ENCODE measurements at places on chromosomes 2 and 18.

- DNase-seq: no peak
Observed at GRCh38 chr2:201880993-201881611, 74.8 kb downstream of the CDK15 start.

DNA sequence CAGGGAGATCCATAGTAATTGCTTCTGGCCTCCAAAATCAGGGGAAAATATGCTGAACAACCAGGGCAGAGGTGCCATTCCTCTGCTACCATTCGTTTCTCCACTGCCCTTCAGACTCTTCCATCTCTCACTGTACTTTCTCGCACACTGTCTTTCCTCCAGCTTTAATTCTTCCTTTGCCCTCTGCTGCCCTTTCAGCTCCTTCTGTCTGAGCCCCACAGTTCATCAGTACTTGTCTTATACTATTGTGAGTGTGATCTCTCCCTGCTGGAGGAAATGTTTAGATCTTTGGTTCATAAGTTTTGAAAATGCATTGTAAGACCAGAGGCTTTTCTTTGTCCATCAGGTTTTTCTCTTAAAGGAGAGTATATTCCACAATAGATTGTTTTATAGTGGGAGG lies 184.9 kb upstream of the DTNA start:
- DNase-seq: no peak

DNA sequence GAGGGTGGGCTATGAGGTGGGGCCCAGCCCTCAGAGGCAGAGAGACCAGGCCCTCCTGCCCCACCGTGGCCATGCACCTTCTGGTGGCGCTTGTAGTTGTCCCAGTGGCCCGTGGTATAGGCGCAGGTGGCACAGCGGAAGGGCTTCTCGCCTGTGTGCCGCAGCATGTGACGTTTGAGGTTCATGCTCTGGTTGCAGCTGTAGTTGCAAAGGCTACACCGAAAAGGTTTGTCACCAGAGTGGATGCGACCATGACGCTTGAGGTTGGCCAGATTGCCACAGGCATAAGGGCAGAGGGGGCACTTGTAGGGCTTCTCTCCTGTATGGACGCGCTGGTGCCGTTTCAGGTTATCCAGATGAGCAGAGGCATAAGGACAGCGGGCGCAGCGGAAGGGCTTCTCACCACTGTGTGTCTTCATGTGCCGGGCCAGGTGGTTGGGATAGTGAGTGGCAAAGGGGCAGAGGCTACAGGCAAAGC lies 2.9 kb downstream of the ZNF513 start:
- no peak for DNase-seq

DNA sequence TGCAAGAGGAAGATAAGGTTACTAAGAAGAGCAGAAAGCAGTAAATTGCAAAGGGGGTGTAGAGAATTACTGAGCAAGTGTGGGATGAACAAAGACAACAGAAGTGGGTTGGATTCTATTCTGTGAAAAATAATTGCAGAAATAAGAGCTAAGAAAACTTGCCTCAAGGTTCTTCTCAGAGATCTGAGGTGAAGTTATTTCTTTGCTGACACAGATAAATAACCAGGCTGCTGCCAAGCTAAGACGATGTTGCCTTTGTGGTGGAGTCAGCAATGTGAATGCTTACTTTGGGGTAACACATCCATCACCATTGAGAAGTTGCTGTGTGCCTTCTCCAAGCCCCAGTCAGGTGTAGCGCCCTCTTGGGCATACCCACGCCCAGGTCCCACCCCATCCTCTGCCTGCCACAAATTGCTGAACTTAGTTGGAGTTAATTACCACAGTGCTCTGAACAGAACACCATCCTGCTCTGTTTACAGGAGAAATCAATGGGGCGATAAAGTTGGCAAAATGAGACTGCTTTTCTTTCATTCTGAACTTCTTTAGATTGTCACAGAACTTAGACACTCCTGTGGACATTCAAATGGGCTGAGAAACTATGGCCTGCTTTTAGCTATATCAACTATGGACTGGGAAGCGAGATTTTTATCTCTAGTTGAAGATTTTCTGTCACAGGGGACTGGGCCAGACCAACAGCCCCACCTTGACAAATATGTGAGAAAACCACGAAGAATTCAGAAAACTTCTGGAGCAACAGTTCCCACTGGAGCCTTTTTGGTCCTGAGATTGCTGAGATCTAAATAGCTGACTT lies 283.6 kb downstream of the TMX3 start:
- DNase-seq: no peak

DNA sequence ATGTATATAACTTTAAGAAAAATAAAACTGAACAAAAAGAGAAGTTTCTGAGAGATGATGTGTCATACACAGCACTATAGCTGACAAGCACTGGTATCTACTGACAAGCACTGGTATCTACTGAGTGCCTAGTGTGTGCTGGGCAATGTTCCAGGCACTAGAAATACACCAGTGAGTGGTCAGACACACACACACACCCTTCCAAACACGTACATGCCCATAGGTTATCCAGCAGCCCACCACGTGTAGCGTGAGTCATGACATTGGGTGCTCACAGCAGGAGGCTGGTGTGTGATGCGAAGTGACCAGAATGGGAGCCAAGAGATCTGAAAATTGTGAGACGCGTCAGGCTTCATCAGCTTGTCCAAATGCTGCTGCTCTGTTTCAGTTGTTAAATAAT lies 12.2 kb upstream of the GNAL start:
- no peak for DNase-seq

DNA sequence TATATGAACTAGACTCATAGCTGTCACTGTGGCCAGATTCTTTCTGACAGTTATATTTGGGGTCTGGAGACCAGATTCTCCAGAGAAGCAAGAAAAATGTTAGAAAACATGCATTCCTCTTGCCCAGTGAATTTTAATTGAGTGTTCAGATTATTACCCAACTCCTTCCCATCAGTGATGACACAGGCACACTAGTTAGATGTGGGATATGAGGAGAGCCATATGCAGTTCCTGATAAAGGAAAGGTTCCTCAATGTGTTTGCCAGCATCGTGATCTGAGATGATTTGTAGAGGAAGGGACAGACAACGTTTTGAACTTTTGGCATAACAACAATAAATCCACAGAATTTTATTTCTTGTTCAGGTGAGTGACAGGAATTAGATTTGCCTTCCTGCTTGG lies 308.6 kb downstream of the PIEZO2 start:
- DNase-seq: no peak

- no peak for DNase-seq
Observed at GRCh38 chr2:985317-985898, 34.8 kb downstream of the SNTG2 start.

DNA sequence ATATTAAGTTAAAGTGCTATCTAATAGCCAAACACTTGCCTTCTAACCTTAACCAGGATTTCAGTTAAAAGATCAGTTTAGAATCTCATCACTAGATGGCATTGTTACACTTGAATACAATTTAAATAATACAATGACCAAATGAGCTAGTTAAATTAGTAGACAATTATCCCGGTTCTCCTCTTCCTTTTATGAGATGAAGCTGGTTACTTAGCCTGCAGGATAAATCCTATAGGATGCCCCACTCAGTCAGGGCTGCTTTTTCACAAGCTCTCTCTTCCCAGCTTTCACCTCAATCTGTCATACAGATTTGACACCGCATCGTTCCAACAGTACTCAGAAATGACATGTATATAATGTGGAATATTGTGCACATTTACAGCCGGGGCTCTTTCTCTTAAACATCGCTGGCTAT lies 678.8 kb downstream of the KCNJ3 start:
- DNase-seq: no peak

DNA sequence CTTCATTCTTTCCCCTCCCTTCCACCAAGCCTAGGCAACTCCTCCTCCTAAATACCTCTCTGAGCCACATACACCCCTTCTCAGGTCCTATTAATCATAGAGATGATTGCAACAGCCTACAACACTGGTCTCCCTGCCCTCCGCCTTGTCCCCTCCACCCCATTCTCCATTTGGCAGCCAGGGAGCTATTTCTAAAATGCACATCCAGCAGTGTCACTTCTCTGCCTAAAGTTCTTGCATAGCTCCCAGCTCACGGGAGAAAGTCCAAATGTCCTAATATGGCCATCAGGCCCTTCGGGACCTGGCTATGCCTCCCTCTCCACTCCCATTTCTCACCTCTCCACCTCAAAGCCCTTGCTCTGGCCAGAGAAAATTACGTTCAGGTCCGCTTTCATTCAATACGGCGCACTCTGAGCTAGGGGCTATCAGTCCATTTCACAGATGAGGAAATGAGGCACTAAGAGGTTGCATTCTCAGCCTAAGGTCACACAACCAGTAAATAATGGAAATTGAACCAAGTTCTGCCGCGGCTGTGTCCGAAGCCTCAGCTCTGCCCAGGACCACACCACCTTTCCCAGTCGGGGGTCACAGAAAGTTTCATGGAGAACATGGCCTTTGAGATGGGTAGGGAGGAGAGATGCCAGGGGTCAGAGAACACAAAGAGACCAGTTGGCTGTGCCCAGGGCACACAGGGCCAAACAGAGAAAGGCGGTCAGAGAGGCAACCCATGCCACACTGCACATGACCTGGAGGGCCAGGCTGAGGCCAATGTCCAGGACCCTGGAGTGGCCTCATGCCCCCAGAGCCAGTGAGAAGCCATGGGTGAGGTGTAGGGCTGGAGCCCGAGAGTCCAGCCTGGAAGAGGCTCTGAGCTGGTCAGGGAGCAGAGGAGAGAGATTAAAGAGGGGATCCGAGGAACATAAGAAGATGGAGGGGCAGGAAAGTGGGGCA lies 72.8 kb downstream of the TNS1 start:
- DNase-seq: no peak

GRCh38 chr18:45850021-45850420 lies 24.5 kb downstream of the SIGLEC15 start:
- DNase-seq: no peak

DNA sequence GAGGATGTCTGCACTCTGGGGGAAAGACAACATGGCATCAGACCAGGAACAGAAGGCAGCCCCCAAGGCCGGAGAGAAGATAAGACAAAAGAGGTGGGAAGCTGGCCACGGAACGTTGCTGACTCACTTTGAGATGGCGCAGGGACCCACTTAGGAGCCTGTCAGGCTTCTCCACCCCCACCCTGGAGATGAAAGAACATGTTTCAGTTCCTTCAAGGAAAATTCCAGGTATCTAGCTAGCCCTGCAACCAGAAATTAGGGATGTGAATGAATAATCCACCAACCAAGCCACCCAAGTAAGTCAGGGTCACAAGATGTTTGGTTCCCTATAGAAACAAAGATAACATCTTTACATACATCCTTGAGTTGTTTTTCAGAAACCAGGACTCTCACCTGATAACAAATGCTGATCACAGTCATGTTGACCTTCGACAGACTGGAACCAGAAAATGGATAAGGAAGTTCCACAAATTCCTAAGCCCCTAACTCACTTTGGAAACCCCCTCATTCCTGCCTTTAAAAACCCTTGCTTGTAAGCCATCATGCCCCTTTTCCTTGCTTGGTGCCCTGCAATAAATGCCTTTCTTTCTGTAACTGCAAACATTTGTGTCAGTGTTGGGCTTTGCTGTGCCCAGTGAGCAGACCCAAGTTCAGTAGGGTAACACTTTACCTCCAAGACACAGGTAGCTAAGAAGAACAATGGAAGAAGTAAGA lies 31.9 kb downstream of the PSTPIP2 start:
- no peak for DNase-seq

GRCh38 chr2:82790206-82791021 lies 1668.7 kb downstream of the SUCLG1 start:
- DNase-seq: no peak

- no peak for DNase-seq
Observed at GRCh38 chr18:80167931-80168330, 58.9 kb downstream of the ADNP2 start.

- no peak for DNase-seq
Observed at GRCh38 chr2:11092701-11093335, 62.4 kb upstream of the SLC66A3 start.

DNA sequence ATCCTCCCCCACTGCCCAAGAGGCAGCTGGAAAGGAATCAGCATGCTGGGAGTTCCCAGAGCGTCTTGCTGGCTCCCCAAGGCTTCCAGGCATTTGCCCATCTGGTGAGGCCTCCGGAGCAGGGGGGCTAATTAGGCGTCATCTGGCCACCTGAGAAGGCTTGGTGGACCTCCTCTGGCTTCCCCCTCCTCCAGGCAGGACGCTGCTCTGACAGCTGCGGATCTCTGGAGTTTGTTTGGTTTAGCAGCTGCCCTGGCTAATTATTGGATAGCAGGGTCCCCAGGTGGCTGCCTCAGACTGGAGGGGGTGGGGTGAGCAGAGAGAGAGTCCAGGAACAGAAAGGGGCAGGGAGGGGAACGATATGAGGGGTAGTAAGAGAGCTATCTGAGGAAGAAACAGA lies 425.2 kb upstream of the MEX3C start:
- DNase-seq: no peak

DNA sequence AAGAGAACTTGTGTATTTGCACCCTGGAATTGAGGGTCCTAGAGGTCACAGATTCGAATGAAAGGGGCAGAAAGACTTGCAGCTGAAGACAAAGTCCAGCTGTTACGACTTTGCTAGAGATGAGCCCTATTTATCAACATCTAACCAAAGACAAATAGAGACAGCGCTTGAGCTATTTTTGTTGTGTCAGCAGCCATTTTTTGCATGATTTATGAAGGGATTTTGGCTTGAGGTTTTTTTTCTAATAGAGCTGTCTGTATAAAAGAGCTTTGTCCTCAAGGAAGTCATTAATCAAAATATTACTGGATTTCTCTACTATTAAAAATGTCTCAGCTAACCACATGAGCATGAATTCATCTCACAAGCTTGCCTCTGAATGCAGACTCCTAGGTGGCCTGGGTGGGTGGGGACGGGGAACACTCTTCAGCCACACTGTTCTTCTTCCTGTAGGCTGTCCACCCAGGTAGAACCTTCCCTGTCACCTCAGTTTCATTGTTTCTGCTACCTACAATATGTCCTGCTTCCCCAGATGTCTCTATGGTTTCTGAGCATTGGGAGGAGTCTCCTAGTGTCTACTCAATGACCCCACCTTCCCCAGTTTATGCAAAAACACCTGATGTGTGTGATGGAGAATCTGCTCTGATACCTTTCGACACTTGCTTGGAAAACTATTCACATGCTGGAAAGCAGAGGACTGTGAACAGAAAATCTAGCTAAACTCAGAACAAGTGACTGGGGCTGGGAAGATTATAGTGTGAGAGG lies 7.2 kb upstream of the CD226 start:
- no peak for DNase-seq
